ENCODE measurements at places on chromosomes 3 and 15.

GRCh38 chr15:77542491-77543001 is 90.2 kb downstream of the LINGO1 start:
- DNase-seq: no peak

- no peak for DNase-seq
Measured at GRCh38 chr15:22978691-22979237, 1.4 kb downstream of the CYFIP1 start.

DNA sequence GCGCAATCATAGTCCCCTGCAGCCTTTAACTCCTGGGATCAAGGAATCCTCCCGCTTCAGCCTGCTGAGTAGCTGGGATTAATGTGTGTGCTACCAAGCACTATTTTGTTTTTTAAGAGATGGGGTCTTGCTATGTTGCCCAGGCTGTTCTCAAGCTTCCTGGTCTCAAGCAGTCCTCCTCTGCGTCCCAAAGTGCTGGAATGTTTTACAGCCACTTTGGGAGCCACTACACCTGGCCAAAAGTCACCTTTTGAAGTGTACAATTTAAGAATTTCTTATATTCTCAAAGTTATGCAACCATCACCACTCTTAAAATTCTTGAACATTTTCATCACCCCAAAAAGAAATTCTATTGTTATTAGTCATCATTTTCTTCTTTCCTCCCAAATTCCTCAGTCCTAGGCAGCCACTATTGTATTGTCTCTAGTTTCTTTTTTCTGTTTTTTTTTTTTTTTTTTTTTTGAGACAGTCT is 17.8 kb downstream of the CDV3 start:
- DNase-seq: no peak

- no peak for DNase-seq
Measured at GRCh38 chr3:152558386-152558785, 276.5 kb upstream of the P2RY1 start.

DNA sequence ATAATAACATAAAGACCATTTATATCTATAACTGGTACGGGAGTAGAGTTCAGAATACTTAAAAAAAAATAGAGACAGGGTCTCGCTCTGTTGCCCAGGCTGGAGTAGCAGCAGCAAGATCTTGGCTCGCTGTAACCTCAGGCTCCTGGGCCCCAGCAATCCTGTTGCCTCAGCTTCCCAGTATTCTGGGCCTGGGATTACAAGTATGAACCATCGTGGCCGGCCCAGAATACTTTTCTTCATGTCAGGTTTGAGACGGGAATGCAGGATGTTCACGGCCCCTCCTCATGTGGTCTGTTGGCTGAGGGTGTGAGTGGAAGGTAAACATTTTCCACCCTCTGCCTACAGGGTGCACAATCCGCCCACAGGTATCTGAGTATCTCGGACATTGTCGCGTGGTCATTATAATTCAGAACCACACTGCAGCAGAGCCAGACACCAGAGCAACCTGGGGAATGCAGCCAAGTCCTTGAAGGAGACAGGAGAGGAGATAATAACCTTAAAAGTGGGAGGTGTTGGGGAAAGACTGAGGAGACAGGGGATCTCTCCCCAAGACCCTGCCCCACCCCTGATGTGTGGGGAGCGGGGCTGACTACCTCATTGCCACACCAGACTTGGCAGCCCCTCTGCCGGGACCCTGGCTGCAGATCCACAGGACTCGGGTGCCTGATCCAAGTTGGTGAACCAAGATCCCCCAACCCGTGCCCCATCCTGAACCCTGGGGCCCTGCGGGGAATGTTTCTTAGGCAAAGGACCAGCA is 106.8 kb downstream of the ADCY5 start:
- no peak for DNase-seq

DNA sequence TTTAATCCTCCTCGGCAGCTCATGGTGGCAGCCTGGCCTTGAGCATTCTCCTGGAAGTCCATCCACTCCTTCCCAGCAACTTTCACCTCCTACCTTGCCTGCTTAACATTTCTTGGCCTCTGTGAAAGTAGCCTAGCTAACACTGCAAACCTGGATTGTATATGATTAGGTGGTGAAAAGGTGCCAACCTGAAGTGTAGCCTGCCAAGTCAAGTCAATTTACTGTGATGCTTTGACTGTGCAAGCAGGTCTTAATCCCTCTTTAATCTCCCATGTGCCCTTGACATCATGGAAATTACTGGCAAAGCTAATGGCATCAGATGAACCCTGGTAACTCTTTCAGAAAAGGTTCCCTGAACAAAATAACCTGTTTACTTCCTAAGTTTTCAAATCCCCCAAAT is 169.7 kb upstream of the NR2F2 start:
- DNase-seq: no peak

DNA sequence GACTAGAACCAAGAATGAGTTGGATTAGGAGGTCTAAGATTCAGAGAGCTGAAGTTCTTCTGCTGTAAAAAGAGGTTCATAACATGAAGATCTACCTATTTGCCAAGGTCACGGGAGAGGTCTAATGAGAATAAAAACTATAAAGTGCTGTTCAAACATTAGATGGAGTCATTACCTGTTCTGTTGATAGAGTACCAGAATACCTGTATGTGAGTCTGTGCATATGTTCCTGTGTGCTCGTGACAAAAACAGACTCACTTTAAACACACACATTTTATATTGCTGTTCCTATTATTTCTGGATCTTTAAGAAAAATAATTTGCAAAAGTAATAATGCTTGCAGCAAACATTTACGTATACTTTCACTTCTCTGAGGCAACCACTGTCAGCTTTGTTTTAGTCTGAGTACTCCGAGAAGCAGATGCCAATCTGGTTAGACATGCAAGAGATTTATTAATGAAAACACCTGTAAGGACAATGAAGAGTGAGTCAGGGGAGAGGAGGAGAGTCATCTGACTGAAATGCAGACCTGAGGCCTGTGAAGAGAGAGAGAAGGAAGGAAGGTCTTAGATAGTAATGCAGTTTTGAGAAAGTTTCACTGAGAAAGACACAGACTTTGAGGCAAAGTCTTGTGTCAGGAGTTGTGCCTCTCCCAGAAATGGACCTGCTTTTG is 221.2 kb downstream of the SQOR start:
- no peak for DNase-seq

DNA sequence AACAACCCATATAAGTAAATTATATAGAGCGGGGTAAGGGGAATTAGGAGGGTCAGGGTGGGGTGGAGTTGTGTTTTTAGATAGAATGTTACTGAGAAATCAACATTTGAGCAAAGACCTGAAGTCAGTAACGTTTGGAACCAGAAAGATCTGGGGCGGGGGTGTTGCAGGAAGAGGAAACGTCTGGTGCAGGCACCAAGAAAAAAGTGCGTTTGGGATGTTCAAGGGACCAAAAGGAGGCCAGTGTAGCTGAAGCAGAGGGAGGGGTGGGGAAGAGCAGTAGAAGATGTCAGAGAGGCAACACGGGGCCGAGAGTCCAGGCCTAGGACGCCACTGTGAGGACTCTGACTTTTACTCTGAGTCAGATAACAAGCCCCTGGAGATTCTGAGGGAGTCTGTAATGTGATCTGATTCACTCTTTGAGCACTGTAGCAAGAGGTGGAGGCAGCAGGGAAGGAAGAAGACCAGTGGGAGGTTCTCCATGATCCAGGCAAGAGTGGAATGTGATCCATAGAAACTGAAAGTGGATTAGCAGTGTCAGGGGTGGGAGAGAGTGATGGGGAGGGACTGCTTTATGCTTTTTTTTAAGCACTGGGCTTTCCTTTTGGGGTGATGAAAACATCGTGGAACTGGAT is 179.3 kb upstream of the CHRM5 start:
- DNase-seq: no peak

DNA sequence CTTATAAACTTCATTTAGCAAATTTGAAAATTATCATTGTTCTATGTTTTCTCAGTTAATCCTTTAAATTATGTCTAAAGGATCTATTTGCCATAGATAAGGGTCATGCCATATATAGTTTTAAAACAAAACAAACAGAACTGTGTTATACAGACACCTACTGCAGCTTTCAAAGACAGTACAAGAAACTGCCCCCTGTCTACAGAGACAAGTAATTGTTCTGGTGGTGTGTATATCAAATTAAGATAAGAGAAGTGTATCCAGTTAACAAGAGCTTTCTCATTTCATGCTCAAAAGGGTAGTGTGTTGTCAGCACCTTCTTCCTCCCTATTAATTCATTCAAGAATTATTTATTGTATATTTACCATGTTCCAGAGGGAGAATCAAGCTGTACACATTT is 201.2 kb downstream of the FMN1 start:
- no peak for DNase-seq

- no peak for DNase-seq
Measured at GRCh38 chr15:90617171-90617570, 87.4 kb downstream of the CRTC3 start.

GRCh38 chr3:57133157-57133556 is 32.0 kb downstream of the IL17RD start:
- DNase-seq: no peak

- no peak for DNase-seq
Measured at GRCh38 chr3:65751123-65751700, 287.5 kb downstream of the MAGI1 start.

GRCh38 chr15:74798388-74799254 is 14.0 kb upstream of the LMAN1L start:
- no peak for DNase-seq

DNA sequence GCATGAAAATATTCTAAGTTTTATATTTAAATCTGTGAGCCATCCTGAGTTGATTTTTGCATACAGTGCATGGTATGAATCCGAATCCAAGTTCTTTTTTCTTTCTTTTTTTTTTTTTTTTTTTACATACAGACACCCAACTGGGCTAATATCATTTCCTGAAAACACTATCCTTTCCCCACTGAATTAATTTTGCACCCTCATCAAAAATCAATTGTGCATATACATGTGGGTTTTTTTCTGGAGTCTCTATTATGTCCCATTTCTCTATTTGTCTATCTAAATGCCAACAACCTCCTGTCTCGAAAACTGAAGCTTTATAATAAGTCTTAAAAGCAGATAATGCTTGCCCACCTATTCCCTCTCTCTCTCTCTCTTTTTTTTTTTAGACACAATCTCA is 5.9 kb upstream of the ABI3BP start:
- no peak for DNase-seq

- no peak for DNase-seq
Measured at GRCh38 chr3:140442621-140443020, 235.2 kb upstream of the TRIM42 start.

GRCh38 chr3:64030741-64031140 is 7.4 kb upstream of the PSMD6 start:
- DNase-seq: no peak

DNA sequence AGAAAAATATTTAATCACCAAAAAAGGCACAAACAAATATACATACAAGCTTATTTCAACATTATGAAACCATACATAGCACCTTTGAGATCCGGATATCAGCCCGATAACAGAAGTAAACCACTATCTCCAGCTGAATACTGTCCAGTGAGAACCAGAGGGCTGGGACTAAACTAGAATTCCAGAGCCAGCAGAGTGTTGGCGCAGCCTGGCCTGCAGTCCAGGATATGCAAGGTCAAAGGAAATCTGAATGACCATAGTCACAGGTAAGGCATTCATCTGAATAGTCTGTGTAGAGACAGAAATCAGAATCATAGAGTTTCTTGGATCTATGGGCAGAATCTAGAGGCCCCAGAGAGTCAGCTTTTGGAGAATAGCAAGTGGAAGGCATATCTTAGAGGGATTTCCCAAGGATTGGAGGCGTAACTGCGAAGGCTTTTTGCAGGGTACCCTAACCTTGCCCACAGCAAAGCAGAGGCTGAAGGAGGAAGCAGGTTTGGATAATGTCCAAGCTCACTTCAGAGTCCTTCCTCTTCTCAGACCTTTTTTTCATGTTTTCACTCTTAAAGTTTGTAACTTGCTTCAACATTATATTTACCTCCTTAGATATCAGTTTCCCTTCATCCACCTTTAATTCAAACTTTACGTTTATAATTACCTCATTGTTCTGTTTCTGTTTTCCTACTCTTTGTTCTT is 32.5 kb upstream of the TP63 start:
- no peak for DNase-seq

DNA sequence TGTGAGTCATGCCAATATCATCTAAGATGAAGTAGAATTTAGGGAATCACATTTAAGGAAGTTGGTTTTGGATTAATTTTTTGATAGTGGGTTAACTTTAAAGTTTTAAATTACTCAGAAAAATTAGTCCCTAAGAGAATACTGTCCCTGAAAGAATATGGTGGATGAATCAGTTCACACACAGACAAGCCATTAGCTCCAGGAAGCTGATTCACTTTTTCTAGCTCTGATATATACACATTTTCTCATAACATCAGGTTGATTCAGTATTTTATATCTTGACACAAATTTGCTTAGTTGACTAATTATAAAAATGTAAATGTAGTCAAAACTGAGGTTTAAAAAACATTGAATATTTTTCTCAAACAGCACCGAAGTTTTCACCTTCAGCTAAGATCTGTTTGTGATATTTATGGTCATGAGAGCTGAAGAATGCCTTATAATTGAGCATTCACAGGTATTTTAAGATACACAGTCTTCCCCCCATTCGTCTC is 55.1 kb downstream of the MYH15 start:
- DNase-seq: no peak

DNA sequence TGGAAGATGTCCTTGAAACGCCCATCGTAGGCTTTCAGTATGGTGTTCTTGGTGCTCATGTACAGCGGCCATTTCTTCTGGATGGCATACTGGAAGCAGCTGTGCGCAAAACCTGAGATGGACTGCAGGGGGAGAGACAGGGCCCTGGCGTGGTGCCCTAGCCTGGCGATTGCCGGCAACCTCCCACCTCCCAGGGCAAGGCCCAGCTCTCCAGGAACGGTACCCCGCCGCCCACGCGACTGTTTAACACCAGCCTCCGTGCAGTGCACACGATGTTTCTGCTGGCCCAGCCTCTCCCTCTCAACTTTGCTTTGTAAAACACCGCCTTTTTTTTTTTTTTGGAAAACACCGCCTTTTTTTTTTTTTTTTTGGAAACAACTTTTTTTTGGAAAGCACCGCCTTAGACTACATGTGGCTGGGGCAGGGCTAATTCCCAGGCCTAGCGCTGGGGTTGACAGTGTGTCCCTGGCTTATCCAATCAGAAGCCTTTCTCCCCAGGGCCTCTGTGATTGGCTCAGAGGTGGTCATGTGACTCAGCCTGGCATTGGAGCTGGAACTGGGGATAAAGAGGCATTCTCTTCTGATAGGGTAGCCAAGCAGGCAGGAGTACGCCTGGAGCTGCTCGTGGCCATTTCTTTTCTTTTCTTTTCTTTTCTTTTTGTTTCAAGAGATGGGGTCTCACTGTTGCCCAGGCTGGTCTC is 14.7 kb downstream of the IDH2 start:
- no peak for DNase-seq

GRCh38 chr15:72117486-72118016 is 399 bp downstream of the MYO9A start:
- no peak for DNase-seq

- no peak for DNase-seq
Measured at GRCh38 chr15:65947041-65947440, 77.8 kb downstream of the RAB11A start.

GRCh38 chr15:38538328-38539007 is 26.1 kb downstream of the RASGRP1 start:
- no peak for DNase-seq
